ENCODE measurements at places on chromosomes 6 and 20.

DNA sequence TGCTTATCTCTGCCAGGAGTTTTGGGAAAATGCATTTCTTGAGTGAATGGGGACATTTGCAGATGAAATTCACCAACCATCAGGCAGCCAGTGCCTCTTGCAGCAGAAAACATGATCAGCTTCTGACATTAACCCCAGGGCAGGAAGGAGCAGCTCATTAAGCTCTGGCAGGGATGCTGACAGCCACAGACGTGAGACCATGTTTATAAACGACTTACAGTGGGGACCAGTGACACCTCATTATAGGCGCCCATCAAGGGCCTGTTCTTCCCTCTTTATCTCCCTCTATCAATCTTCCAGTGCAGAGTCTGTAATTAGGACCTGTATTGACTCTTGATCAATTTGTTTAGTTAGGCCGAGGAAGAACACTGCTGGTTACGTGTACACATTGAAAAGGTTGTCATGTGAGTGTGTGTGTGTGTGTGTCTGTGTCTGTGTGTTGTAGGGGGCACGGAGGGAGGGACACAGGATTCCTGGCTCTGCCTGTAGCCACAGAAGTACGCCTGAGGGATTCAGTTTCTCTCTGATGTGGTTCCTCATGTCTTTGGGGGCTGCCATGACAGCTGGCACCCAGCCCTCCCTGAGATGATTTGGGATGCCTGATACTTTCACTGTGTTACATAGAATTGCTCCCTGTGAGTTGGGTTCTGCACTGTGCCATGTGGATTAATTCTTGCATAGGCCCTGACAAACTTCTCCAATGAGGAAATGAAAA, 428.4 kb upstream of the CHD6 start:
- DNase-seq = no peak

DNA sequence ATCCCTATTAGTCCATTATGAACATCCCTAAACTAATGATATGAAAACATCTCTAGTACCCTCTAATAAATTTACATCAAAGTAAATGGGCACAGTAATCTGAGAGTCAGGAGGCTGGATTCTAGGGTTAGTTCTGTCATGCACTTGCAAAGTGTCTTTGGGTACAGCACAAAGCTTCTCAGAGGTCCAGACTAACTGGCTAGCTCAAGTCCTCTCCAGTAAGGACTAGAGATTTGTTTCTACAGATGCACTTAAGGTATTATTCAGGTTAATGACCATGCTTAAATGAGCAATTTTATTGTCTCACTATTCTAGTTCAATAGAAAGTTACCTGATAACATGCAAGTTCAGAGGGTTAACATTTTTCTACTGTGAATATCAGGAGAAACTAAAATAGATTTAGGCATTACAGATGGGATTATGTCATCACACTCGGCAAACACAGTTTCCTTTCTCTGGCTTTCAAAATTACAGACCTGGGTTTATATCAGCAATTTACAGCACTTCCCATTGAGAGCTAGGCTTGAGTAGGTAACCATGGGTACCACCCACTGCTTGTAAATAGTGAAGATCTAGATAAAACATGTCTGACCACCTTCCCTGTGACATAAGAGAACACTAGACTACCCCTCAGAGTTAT, 402.9 kb upstream of the RUNX2 start:
- no peak for DNase-seq

GRCh38 chr20:25126204-25127029, 44.5 kb upstream of the VSX1 start:
- no peak for DNase-seq

DNA sequence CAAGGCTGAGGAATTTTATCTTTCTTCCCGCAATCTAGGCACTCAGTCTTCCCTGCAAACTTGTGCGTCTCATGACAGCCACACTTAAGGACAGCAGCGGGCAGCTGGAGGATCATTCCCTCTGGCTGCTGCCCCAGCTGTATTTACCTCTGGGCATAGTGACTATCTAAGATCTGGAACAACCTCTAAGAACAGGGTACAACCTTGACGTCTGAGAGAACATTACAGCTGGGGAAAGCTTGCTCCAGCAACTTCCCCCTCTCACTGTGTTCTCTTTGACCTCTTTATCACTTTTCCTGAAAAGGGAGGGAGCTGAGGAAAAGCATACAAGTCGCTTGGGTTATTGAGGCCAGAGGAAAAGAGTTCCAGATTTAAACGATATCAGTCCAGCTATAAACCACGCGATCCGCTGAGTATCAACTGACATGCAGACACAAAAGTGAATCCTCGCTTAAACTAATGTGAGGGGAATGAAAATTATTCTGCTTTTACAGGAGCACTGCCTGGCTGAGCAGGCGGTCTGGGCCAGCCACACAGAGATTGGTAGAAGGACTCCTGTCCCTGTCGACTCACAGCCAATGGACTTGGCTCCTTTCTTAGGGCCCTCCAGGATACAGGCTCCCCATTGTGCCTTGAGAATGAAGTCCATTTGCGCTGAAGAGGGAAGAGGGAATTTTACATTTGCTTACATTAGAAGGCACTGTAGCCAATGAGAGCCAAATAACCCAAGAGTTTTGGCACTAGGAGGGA, 153.3 kb downstream of the QRSL1 start:
- DNase-seq = no peak

- DNase-seq = no peak
Observed at GRCh38 chr20:417801-418342, 9.8 kb downstream of the RBCK1 start.

- no peak for DNase-seq
Observed at GRCh38 chr6:64010010-64010409, 374.4 kb downstream of the PHF3 start.

DNA sequence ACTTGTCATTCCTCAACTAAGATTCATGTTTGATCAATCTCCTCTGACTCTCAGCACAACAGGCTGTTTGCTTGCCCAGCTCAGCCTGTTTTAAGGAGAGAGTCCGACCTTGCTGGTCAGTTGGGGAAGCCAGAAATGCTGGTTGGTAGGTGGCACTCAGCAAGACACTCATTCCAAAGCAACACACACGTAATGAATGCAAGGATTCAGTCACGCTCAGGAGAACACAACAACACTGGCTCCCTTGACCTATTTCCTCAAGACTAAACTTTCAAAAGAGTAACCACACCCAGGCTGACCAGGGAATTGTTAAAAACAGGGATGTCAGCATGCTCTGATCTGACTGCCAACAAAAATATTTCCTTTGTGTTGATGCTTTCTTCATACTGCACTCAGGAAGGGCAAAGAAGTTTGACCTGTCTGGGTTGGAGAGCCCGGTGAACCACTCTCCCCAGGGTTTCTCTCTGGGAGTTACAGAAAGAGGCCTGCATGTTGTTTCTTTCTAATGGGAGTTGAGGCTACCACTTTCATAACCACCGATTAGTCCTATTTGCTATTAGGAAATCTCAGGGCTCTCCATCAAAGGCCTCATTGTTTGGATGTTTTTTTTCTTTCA, 25.6 kb upstream of the PREP start:
- no peak for DNase-seq

GRCh38 chr20:62832212-62832922, 15.5 kb downstream of the COL9A3 start:
- DNase-seq = no peak

DNA sequence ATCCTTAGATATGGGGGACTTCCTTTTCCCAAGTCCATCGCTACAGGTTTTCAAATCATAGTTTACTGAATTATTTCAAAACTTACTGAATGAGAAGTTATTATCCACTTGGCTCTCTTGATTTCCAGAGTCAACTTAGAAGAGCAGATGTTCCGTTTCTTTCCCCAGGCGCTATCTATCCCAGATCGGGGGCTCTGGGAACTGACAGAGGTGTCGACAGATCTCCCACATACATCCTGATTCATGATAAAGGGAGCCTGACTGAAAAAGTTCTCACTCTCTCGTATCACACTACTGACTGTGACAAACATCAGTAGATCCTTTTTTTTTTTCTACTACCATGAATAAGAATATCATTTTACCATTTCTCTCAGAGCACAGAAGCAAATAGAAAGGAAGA, 654.8 kb downstream of the RNF144B start:
- DNase-seq = no peak

DNA sequence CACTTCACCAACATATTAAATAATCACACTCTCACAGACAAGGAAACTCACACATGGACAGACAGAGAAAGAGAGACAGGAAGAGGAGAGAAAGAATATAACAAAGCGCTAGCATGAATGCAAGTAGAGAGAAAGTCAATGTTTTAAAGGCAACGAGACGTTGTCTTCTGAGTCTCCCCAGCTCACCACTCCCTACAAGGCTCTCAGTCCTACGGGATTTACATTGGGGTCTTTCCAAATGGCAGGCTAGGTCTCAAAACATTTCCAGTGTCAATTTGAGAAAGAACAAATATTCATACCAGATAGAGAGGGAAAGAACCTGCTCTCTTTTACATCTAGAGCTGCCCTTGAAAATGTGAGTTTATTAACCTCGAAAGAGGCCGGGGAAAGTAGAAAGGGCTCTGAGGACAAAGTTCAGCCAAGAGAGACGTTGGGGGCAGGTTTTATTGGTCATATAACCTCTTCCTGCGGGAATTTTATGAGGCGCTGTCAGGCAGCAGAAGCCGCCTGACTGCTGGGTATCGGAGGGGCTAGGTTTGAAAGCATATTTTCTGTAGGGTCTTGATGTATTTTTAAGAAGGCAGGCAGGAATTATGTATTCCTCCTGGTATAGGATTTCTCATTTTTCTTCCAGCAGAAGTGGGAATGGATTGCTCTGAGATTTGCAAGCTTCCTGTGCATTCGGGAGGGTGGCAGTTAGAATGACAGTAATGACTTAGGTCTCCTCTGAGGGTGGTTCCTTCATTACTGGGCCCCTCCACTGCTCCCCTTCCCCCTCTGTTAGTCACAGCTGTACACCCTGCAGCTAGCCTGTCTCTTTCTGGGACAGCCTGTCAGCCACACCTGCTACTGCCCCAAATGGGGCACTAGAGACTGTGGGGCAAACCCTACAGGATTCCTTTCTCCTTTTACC, 34.4 kb upstream of the KIF16B start:
- no peak for DNase-seq

DNA sequence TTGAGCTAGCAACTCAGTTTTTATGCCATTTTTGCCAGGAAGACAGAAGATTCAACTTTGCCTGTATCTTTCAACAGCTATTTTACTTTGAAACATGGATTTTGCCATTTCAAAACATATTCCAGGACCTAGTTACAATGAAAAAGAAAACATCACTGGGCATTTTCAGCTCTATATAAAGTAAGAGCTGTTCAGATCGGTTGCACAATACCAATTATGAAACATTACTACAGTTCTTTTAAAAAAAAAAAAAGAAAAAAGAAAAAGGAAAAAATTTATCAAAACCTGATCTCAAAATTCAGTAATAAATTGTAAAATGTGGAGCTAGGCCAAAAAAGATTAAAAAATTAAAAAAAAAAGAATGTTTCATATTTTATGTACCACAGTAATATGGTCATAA, 15.6 kb downstream of the BCLAF1 start:
- no peak for DNase-seq

GRCh38 chr6:68697394-68697793, 62.3 kb downstream of the ADGRB3 start:
- DNase-seq = no peak

- DNase-seq = no peak
Observed at GRCh38 chr20:50691573-50692551, 520 bp upstream of the RIPOR3 start.
